ENCODE measurements at places on chromosomes 3 and 15.

GRCh38 chr3:61772456-61772855 is 211.1 kb downstream of the PTPRG start:
- DNase-seq = no peak

DNA sequence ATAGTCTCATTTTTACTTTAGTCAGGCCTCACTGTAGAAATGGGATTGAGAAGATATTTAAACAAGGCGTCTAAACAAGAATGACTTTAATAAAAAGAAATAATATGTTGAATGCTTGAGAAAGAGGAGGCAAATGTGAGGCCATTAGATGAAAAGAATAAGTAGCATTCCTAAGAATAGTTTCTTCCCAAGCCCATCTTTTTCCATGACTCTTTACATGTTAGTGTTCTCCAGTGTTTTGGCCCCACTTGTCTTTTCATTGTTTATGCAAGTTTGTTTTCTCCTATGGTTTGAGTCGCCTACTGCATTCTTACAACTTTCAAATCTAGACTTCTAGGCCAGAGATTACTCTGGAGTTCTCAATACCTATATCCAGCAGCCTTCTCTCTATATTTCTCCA is 39.0 kb downstream of the TSC22D2 start:
- DNase-seq = no peak

GRCh38 chr3:177468816-177469215 is 271.5 kb upstream of the TBL1XR1 start:
- DNase-seq = no peak

DNA sequence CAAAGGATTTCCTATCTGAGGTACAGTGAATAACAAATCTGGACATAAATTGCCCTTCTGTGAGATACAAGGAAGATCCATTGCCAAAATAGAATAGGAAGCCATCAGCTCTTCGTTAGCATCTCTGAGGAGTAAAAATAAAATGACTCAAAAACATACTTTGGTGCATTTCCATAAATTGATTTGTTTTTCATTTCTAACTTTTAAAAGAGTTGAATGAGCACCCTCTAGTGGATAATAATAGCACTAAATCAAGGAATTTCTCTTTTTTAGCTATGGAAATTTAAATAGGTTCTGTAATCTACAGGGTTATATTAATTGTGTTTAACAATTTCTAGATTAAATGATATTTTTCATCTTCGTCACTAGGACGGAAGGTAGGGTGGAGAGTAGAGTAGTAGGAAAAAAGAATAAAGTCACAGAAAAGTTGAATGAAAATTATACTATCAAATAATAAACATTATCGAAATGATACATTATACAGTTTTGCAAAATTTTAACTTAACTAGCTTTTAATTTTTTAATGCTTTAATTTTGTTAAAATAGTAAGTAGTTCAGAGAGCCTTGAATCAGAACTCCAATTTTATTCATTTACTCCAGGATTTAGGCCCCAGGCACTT is 6.4 kb downstream of the NSUN3 start:
- peak; percentile 56 for DNase-seq

GRCh38 chr3:187104933-187105332 is 34.4 kb downstream of the RPL39L start:
- no peak for DNase-seq

- no peak for DNase-seq
Measured at GRCh38 chr15:77738038-77738370, 105.3 kb upstream of the LINGO1 start.

GRCh38 chr3:188170461-188171459 is 16.8 kb downstream of the LPP start:
- no peak for DNase-seq

DNA sequence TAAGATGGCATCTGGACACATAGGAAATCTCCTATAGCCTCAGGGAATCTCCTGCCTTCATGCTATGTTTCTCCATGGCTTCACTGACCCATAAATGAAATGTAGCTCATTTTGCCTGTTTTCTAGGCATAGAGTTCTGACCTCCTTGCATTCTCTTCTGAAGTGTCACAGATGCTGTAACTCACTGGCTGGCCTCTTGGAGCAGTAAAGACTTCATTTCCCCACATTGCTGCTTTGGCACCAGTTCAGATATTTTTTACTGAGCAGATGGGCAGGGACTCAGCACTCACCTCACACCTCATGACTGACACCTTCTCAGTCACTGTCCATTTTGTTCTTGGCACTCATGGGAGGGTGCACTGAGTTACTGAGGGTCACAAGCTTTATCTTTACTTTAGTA is 286.7 kb upstream of the TGFBR2 start:
- DNase-seq = no peak

DNA sequence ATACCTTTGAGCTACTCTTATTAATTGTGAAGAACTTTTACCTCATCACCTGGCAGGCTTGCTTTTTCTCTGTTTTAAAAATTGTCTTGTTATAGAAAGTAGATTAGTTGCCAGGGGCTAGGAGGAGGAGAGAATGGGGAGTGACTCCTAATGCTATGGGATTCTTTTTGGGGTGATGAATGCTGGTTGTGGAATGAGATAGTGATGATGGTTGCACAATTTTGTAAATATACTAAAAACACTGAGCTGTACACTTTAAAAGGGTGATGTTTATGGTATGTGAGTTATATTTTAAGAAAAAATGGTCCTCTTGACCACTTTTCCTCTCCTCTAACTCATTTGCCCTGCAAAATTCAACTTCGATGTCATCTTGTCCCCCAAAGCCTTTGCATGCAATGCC is 31.8 kb upstream of the LRIG1 start:
- DNase-seq = no peak

DNA sequence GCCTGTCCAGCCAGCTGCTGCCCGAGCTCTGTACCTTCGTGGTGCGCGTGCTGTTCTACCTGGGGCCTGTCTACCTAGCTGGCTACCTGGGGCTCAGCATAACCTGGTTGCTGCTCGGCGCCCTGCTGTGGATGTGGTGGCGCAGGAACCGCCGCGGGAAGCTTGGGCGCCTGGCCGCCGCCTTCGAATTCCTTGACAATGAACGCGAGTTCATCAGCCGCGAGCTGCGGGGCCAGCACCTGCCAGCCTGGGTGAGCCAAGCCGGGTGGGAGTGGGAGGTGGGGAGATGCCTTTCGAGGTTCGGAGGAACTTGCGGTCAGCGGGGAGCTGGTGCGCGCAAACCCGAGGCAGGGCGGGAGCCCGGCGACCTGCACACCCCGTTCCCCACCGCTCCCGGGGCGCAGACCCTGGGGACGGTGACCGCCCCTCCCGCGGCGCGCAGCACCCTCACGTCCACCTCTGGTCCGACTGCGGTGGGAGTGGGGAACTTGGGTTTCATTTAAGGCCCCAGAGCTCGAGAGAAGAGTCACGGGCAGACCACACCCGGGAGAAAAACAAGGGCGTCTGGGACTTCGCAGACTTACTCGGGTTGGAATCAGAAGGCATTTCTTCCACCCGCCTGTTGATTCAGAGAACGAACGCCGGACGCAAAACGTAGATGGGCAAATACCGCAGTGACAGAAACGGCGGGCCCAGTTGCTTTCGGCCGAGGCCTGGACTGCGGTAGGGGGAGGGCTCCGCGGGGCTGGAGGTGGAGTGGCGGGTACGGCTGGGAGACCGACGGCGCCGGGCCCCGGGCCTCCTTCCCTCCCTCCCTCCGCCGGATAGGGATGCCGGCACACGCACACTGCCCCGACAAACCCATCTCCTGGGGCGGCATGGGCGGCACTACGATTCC is 708 bp downstream of the ESYT3 start:
- DNase-seq = peak; percentile 57

- no peak for DNase-seq
Measured at GRCh38 chr15:89051875-89052274, 36.4 kb upstream of the ABHD2 start.

- DNase-seq = no peak
Measured at GRCh38 chr15:31108836-31109235, 7.3 kb upstream of the TRPM1 start.

GRCh38 chr3:23576379-23576959 is 229.3 kb upstream of the UBE2E1 start:
- DNase-seq = no peak

DNA sequence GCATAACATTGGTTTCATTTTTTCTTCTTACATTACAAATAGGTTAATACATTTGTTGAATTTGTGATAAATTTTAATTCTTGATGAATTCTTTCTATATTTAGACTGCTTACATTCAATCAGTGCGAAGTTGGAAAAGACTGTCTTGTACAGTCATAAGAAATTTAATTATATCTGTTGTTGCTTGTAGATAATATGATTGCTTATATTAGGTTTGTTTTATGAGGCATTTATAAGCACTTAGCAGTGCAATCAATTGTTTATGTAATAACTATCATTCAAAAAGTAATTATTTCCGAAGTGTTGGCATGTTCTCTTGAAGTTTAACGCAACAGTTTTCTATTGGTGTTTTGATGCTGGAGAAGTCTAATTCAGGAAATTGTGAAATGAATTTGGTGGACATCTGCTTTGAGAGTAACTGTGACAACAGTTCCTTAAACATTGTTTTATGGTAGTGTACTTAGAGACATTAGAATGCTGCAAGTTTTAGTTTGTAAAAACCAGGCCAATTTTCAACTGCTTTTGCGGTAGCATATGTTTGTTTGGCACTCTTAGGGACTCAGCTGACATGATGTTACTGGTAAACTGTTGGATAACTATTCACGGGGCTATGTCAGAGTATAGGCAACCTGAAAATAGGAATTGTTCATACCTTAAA is 99.7 kb downstream of the NAALADL2 start:
- DNase-seq = no peak

- DNase-seq = no peak
Measured at GRCh38 chr15:33378866-33379480, 68.2 kb downstream of the RYR3 start.

GRCh38 chr3:54573858-54574257 is 354.0 kb downstream of the LRTM1 start:
- no peak for DNase-seq

GRCh38 chr3:177776661-177777101 is 579.4 kb upstream of the TBL1XR1 start:
- DNase-seq = peak; percentile 90

DNA sequence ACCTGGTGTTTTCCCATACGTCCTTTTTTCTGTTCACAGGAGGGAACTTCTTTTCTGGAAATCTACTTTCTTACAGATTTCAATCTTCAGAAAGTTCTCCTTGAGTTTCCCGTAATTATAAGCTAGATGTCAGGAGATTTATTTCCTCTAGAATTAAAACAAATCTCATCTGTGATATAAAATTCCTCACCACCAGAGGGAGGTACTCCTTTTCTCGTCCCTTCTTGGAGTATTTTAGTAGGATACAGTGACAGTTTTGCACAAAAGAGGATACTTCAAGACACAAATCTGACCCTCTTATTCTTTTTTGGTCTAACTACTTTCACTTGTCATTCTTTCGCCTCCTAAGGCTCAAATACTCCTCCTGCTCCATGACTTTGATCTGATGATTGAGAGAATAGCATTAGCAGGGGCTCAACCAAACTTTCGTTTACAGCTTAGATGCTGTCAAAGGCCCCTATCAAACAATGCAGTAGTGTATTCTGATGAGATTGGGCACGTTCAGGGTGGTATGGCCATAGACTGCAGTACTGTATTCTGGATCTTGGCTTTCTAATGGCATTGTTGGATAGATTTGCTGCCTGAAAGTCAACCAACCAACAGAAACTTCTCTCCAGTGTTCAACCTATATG is 38.0 kb downstream of the TMEM41A start:
- DNase-seq = no peak

- no peak for DNase-seq
Measured at GRCh38 chr3:46749129-46749528, 31.5 kb upstream of the PRSS50 start.

- DNase-seq = no peak
Measured at GRCh38 chr3:49081429-49081828, 12.4 kb downstream of the QRICH1 start.

DNA sequence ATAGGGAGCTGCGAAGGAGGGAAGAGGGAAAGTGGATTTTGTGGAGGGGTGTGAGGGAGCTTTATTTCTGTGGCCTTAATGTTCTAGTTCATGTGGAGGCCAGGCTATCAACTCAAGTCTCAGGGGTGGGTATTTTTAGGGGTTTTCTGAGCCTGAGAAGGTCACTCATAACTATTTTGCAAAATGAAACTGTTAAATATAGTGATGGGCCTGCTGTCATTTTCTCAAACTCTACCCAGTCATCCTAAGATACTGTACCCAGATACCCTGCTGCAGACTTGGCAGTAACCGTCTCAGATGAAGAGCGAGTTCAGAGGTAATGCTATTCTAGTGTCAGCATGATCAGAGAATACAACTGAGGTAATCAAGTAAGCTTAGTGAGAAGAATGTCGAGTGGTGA is 545.0 kb upstream of the TBL1XR1 start:
- DNase-seq = no peak

GRCh38 chr15:56933410-56933809 is 15.0 kb downstream of the TCF12 start:
- no peak for DNase-seq

DNA sequence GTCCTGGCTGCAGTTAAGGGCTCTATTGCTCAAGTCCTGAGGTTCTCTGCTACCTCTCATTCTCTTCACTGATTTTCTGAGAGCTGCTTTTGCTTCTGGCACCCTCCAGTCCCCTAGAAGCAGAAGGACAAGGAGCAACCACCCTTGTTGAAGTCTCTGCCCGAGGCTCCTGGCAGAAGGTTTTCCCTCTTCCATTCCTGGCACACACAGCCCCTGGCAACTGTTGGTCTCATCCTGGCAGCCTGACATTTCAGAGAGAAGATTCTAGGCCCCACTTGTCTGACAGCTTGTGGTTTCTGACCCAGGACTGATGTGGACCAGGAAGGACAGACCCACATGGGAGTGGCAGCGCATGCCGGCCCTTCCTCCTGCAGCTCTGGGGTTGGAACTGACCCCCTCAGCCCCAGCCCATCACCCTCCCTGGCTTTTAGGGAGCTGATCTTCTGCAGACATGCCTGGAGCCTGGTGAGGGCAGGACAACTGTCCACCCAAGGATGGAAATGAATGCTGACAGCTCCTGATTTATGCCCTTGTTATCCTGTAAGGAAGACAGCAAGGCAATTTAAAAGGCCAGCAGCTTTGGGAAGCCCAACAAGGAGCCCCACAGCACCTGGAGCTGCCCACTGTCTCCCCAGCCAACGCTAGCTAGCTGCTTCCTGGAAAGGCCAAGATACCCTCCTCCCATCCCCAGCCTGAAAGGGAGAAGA is 13.0 kb upstream of the NTRK3 start:
- DNase-seq = no peak

GRCh38 chr15:32838820-32839219 is 121.0 kb downstream of the GREM1 start:
- no peak for DNase-seq

DNA sequence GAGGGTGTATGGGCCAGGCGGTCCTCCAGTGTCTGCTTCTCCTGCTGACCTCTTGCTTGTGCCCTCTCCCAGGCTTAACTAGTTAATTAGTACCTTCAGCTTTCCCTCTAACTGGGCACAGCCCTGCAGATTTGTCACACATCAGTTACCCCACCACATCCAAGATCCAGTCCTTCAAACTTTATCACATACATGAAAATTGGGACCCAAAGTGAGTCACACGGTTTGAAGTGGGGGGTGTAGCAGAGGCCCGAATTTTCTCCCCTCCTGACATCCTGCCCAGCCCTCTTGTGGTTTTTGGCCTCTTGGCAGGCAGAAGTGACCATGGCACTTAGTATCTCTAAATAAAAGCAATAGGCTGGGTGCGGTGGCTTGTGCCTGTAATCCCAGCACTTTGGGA is 3.9 kb downstream of the MAPKAPK3 start:
- DNase-seq = no peak

GRCh38 chr3:45679805-45680204 is 9.4 kb upstream of the SACM1L start:
- DNase-seq = no peak

All from DMS79 treated with DMSO at 0.1 percent for 48 hours (cell line).